ENCODE measurements at places on chromosomes 6 and 20.

GRCh38 chr6:163309491-163310026 is 105.0 kb upstream of the QKI start:
- DNase-seq, result no peak

- no peak for DNase-seq
These were observed 237.7 kb downstream of the ARID1B start for GRCh38 chr6:157014871-157015270.

DNA sequence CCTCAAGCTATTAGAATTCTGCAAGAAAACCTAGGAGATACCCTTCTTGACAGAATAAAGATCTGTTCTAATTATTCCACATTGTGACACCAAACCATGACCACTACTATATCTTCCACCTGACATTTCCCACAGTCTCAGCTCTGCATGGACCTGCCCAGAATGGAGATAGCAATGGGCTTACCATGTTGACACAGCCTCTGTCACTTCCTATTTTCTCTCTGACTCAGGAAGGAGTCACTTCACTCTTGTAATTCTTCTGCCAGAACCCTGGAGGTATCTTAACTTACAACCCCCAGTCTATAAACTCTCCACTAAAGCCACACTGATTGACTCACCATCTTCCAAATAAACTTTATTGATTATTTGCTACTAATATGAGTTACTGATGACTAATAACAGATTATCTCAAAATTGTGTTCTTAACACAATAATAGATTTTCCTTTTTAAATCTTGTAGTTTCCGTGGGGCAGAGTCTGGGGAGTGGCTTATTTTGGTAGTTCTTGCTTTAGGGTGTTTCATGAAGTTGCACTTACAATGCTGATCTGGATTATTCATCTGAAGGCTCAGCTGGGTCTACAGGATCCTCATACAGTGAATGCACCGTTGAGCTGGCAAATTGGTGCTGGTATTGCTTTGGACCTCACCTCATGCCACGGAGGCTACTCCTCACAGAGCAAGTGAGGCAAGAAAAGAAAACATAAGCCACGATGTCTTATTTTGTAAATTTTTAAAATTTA is 869.9 kb downstream of the KIF16B start:
- no peak for DNase-seq

- DNase-seq, result no peak
These were observed 19.9 kb downstream of the MYBL2 start for GRCh38 chr20:43686820-43687219.

DNA sequence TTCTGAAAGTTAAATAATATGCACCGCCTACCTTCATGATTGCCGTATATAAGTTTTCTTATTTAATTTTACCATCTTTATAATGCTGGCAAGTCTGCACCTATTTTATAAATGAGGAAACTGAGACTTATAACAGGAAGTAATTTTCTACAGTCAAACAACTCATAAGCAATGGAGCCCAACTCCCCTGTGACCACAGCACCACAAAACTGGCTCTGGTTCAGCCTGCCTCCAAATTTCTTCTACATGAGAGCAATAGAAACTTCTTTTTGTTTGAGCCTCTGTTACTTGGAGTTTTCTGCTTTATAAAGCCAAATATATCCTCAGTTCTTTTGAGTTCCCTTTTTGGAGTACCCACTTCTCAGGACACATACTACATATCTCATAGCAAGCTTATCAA is 131.1 kb upstream of the HSF2 start:
- DNase-seq, result no peak

GRCh38 chr6:129651291-129651691 is 58.7 kb downstream of the ARHGAP18 start:
- DNase-seq, result no peak

- DNase-seq, result no peak
These were observed 260.0 kb upstream of the CDYL start for GRCh38 chr6:4516206-4516605.

DNA sequence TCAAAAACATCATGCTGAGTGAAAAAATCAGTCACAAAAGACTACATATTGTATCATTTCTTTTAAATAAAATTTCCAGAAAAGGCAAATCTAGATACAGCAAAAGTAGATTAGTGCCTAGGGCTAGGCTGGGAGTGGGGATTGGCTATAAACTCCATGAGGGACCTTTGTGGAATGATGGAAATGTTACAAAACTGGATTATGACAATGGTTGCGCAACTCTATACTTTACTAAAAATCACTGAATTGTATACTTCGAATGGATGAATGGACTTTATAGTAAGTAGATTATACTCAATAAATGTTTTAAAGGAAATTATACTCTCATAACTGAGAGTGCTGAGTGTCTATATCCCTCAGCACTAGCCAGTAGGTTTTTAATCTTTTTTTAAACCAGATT is 4.3 kb downstream of the HMGN3 start:
- DNase-seq, result no peak

GRCh38 chr6:113672491-113673149 is 184.5 kb upstream of the MARCKS start:
- peak; percentile 16 for DNase-seq

- no peak for DNase-seq
These were observed 302.8 kb downstream of the THBS2 start for GRCh38 chr6:168950858-168951214.

- no peak for DNase-seq
These were observed 18.2 kb downstream of the SNAP25 start for GRCh38 chr20:10236540-10237533.

DNA sequence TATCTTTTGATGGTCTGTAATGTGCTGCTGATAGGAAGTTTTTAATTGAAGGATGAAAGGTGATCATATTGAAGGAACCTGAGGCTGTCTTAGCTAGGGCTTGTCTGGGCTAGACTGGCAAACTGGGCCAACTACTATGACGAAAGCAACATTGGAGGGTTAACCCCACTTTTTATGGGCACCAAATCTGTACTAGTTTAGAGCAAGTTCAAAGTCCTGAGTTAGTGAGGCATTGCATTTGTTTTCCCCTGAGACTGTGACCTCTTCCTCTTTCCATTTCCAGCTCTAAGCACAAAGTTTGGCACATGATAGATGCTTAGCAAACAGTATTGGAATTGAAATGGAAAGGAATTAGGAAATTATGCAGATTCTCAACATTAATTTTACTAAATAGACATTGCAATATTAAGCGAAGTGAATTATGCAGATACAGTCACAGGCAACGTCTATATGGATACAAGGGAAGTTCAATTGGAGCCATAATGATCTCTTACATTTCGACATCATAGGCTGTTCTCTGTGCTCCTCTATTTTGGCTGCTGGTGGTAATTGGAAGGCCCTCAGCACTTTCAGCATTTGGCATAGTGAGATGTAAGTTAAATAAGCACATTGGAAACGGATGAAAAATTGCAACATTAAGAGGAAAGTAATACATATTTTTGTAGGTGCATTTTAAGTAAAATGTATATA is 22.2 kb downstream of the CEP57L1 start:
- no peak for DNase-seq

GRCh38 chr6:14930366-14930989 is 315.4 kb upstream of the JARID2 start:
- no peak for DNase-seq

DNA sequence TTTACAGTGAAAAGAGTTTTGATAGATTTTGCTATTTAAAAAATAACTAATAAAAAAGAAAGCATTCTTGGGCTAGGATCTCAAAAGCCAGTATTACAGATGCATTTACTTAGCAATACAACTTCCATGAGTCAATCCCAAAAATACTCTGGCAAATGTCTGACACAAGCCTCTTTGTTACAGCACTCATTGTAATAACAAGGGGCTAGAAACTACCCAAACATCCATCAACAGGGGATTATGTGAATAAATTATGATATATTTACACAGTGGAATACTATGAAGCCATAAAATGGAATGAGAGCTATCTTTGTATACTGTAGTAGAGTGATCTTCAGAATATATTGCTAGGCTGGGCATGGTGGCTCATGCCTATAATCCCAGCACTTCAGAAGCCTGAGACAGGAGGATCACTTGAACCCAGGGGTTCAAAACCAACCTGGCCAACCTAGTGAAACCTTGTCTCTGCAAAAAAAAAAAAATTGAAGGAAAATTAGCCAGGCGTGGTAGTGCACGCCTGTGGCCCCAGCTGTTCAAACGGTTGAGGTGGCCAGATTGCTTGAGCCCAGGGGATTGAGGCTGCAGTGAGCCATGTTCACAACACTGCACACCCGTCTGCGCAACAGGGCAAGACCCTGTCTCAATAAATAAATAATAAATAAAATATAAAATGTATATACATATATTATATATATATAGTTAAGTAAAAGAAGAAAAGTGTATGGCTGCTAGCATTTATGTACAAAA is 34.7 kb upstream of the TOP1 start:
- DNase-seq, result no peak

DNA sequence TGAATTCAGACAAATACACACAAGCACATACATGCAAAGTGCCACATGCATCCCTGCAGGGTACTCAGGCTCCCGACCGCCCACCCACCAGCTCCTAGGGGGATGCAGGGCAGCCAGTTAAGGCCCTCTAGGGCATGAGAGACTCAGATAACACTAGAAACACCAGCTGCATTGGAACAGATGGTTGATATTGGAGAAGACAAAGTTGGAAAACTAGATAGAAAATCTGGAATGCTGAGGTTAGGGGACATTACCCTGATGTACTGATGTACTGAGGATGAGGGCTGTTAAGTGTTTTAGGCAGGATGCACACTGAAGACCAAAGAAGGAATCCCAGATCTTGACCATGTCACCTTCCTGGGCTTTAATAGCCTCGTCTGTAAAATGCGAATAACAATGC is 134.6 kb upstream of the ECI2 start:
- no peak for DNase-seq

DNA sequence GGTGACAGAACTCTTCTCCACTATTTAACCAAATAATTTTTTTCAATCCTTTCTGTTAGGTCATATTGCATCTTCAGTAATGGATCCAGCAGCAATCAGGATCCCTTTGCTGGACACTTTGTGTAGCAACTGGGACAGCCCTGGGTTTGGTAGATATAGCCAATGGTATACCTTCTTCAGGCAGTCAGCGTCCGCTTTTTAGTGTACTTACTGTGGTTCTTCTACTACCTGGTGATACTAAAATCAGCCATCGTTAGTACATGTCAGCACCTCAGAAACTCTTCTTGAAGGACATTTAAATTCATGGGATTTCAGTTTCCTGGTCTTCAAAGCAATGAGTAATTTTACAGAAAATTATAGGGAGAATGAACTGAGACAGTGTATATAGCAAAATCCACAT is 93.5 kb downstream of the ADGRG6 start:
- DNase-seq, result no peak

DNA sequence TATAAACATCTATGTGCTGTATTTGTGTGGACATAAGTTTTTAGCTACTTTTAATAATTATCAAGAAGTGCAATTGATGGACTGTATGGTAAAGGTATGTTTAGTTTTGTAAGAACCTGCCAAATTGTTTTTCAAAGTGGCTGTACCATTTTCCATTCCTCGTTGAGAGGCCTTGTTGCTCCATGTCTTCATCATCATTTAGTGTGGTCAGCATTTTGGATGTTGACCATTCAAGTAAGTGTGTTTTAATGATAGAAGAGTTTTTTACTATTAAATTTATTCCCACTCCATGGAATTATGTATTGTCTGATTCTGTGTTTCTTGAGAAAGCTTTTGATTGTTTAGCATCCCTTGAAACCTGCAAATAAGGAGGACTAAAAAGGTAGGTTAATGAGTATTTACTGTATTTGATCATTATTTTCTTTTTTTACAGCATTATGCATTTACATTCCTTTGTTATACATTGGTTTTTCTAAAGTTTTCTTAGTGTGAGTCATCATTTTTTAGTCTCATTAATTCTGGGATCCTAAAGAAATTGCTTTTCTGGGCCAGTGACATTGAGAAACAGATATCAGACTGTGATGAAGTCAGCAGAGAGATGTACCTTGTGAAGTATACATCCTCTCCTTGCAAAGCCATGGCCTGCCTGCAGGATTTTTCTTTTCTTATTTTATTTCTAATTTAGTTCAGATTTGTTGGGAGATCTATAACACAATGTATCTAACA is 312.8 kb upstream of the PTCHD4 start:
- no peak for DNase-seq

DNA sequence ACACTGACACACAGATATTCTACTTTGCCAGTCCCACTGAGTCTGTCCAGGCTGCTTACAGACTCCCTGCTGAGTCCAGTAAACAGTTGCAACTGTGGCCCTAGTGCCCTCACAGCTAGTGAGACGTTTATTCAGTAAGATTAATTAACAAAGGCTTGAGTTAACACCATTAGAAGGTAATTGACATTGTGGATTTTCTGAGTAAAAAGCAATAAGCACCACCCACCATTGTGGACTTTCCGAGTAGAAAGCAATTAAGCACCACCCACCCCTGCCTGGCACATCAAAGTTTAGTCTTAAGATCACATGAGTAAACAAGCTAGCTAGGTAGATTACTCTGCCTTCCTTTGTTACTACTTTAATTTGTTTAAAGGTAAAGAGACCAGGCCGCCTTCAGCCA is 408.6 kb upstream of the IMPG1 start:
- DNase-seq, result no peak

- no peak for DNase-seq
These were observed 33.6 kb downstream of the CTCFL start for GRCh38 chr20:57491373-57491772.

DNA sequence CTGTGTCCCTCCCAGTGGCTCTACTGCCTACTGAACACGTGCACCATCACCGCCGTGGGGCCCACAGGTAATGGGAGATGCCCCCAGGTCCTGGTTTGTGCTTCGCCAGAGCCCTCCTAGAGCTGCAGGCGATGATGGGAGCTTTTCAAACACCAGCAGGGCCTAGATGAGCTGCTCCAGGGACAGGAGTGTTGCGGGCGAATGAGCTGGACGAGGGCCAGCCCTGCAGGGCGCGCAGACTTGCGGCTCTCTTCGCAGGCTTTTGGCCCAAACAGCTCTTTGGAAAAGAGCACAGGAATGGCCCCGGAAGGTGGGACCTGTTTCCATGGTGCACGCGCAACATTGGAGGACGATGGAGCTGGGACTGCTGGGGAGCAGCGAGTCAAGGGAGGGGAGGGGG is 409.3 kb upstream of the SULF2 start:
- no peak for DNase-seq

DNA sequence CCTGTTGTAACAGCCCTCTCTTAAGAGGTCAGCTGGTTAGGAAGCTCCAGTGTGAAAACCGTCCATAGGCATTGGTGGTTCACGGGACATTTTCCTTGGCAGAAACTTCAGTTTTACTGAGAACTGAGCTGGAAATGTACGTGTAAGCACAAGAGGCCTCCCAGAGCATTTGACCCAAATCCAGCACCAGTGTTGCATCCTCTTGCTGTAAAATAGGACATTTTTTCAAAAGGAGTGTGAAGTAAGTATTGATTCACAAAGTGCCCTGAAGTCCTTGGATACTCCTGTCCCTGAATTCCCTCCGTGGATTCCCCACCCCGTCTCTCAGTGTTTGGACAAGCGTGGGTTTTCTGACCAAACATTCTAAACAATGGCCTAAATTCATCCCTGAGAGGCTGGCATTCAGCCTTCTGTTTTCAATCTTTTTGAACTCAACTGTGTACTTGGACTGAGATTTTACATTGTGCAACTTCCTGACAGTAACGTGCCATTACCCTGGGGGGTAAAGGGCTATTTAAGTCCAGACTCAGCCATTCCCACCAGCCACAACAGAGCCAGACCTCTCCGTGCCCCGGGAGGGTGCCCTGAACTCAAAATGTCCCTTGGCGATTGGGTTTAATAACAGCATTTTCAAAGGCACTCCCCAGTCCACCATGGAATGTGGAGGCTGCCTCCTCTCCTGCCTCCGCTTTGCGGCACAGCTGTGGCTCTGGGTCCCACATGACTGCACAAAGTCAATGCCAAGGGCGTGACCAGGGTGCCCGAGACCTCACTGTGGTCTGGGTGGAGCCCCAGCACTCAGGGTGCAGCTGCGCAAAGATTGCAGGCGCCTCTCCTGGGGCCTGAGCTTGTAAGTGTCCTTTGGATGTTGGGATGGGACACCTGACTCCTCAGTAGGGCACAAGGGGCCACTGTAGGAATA is 92.7 kb upstream of the AFDN start:
- no peak for DNase-seq

Data from T47D (cell line).